Lower lobe of right lung (tissue), 2 donors: ENCODE measurements at places on chromosomes 12 and 14. TPM values are rescaled to one million over a fixed set of nuclear protein-coding genes. Genes with fewer than 3 reads are reported as not detected.

Gene MSI1
- 0.44 TPM for total RNA-seq

GRCh38 chr14:105107781-105108515 is 42.7 kb upstream of the GPR132 start:
- no peaks in the 10 kb centered on the region for H3K36me3 ChIP-seq
- no peaks in the 10 kb centered on the region for H3K4me1 ChIP-seq
- DNase-seq, result no peak
- H3K27me3 ChIP-seq, result peaks cover 6% of the 10 kb centered on the region
- no peak overlapping the region for H3K4me3 ChIP-seq

Gene GPR84
- total RNA-seq, result 0.65 TPM

DNA sequence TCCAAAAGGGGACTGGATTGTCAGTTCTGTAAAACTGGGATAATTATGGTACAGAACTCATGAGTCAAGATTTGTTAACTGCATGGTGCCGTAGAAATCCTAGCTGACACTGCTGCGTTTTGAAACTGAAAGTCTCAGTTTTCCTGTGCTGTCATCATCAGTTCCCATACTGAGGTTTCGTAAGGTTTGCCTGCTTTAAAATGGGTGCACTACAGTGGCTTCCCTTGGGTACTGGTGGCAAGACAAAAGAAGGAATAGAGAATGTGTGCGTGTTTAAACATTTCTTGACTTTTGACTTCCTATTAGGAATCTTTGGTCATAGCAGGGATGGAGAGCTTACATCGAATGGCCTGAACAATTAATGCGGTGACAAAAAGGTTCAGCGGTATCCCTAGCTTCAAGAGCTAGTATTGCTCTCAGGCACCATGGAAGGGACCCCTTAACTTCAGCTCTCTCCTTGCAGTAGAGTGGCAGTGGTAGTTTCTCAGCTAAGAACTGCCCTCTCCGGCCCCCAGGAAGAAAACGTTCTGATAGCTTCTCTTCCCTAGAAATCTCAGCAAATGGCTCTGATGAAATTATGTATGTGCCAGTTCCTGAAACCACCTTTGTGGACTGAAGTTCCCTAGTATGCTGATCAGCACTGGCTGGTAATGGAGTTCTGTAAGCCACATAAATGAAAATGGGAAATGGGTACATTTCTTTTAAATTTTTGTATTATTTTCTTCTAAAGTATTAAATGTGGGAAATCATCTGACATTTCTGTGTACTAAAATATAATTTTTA is 28.9 kb downstream of the ANO6 start:
- H3K4me3 ChIP-seq, result peak overlapping the region; percentile 17
- no peaks in the 10 kb centered on the region for H3K36me3 ChIP-seq
- H3K27me3 ChIP-seq, result no peaks in the 10 kb centered on the region
- H3K27ac ChIP-seq, result peak overlapping the region; percentile 20
- H3K4me1 ChIP-seq, result peaks cover 18% of the 10 kb centered on the region
- no peak for DNase-seq

GRCh38 chr14:102873131-102873530 is 49.3 kb upstream of the AMN start:
- H3K36me3 ChIP-seq, result peaks cover 67% of the 10 kb centered on the region
- peaks cover 9% of the 10 kb centered on the region for H3K4me1 ChIP-seq
- H3K27me3 ChIP-seq, result no peaks in the 10 kb centered on the region
- no peak overlapping the region for H3K4me3 ChIP-seq

Gene PDE3A
- 5.5 TPM for total RNA-seq

DNA sequence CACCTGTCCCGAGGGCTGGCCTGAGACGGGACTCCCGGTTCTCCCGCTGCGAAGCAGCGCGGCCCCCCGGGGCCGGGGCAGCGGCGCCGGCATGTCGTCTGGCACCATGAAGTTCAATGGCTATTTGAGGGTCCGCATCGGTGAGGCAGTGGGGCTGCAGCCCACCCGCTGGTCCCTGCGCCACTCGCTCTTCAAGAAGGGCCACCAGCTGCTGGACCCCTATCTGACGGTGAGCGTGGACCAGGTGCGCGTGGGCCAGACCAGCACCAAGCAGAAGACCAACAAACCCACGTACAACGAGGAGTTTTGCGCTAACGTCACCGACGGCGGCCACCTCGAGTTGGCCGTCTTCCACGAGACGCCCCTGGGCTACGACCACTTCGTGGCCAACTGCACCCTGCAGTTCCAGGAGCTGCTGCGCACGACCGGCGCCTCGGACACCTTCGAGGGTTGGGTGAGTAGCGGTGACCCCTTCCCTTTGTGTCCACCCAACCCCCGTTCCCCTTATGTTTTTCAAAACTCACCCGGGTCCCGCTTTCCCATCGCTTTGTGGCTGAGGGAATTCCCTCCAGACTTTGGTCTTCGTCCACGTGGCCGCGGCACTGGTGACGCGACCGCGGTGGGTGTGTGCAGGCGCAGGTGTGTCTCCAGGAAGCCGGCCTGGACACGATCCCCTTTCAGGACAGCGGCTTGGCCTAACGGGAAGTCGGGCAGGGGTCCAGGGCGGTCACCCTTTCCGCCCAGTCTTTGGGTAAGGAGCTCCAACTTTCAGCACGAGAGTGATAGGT is 826 bp downstream of the PRKCH start:
- H3K4me3 ChIP-seq, result peak overlapping the region; percentile 79
- DNase-seq, result peak; percentile 81
- H3K36me3 ChIP-seq, result no peaks in the 10 kb centered on the region
- H3K4me1 ChIP-seq, result peaks cover 20% of the 10 kb centered on the region
- no peaks in the 10 kb centered on the region for H3K27me3 ChIP-seq

GRCh38 chr12:9721394-9722092 is 11.4 kb downstream of the CLECL1 start:
- no peak overlapping the region for H3K4me3 ChIP-seq
- H3K4me1 ChIP-seq, result no peaks in the 10 kb centered on the region
- no peaks in the 10 kb centered on the region for H3K27me3 ChIP-seq
- no peaks in the 10 kb centered on the region for H3K36me3 ChIP-seq
- H3K27ac ChIP-seq, result no peak overlapping the region

DNA sequence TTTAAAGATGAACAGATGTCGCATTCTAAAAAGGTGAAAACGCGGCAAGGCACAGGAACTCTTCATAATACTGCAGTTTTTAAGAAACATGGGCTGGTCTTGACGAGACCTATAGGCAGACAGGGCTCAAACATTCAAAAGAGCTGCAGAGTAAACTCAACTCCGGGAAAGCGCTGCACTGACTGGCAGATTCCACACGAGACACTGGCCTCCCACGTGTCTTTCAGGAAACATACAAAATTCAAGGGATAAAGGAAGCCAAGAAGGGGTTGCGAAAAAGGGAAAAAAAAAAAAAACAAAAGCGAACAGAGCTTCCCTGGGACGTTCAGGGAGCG is 614 bp upstream of the ARF6 start:
- peaks cover 39% of the 10 kb centered on the region for H3K4me1 ChIP-seq
- DNase-seq, result no peak
- no peaks in the 10 kb centered on the region for H3K27me3 ChIP-seq
- peak overlapping the region; percentile 100 for H3K27ac ChIP-seq

Gene TC2N
- 53.1 TPM for total RNA-seq

DNA sequence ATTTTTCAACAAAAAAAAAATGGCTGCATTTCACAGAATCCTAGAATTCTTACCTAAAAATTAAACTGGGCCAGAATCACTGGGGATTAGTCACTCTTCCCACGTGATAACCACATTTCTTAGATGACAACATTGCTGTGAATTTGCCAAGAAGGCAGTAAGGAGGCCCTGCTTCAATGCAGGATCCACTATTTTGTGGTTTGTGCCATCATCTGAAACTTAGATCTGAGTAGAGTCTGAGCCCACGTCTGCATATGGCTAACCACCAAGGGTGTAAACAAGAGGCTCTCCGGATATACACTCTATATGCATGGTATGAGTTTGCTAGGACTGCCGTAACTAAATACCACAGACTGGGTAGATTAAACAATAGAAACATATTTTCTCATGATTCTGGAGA is 24.4 kb upstream of the TBX5 start:
- no peaks in the 10 kb centered on the region for H3K36me3 ChIP-seq
- no peaks in the 10 kb centered on the region for H3K4me1 ChIP-seq
- no peak overlapping the region for H3K27ac ChIP-seq
- H3K4me3 ChIP-seq, result no peak overlapping the region
- no peak for DNase-seq
- H3K27me3 ChIP-seq, result no peaks in the 10 kb centered on the region

GRCh38 chr14:21528381-21529348 is 2.5 kb upstream of the SALL2 start:
- H3K4me3 ChIP-seq, result no peak overlapping the region
- peaks cover 18% of the 10 kb centered on the region for H3K4me1 ChIP-seq
- H3K27ac ChIP-seq, result no peak overlapping the region
- peaks cover 7% of the 10 kb centered on the region for H3K27me3 ChIP-seq
- no peak for DNase-seq

DNA sequence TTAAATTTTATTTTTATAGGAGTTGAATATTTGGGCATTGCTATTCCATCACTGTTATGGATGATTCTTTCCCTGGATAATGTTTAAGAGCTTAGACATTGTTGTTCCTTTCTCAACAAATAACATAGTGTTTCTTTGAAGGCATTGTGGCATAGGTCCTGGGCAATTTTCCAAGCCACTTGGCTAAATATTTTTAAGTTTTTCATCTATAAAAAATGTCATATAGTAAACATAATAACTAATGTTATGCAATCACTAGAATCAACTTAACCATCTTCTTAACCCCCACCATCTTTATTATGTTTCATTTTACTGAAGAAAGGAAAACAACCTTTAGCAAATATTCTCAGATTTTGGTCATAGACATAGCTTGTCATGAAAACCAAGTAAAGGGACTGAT is 600.6 kb upstream of the LMO3 start:
- H3K36me3 ChIP-seq, result no peaks in the 10 kb centered on the region
- DNase-seq, result no peak
- H3K4me1 ChIP-seq, result no peaks in the 10 kb centered on the region
- H3K27ac ChIP-seq, result no peak overlapping the region
- no peak overlapping the region for H3K4me3 ChIP-seq
- H3K27me3 ChIP-seq, result no peaks in the 10 kb centered on the region

DNA sequence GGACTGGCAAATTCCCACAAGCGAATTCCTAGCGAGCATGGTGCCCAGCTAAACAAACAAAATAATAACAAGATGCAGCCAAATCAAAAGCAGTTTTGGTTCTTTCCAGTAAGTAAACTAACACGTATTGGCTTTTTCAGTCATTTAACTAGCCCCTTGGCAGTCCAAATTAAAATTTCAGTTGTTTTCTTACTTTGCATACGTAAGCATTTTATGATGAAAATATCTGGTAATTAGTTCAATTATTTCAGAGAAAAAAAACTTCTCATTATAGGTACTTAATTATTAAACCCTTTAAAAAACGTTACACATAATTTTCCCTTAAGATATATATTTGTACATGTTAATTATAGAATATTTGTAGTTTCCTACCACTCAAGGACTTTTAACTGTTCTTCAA is 70.1 kb downstream of the ST8SIA1 start:
- H3K27ac ChIP-seq, result no peak overlapping the region
- H3K4me3 ChIP-seq, result no peak overlapping the region
- no peaks in the 10 kb centered on the region for H3K27me3 ChIP-seq
- peaks cover 7% of the 10 kb centered on the region for H3K4me1 ChIP-seq

DNA sequence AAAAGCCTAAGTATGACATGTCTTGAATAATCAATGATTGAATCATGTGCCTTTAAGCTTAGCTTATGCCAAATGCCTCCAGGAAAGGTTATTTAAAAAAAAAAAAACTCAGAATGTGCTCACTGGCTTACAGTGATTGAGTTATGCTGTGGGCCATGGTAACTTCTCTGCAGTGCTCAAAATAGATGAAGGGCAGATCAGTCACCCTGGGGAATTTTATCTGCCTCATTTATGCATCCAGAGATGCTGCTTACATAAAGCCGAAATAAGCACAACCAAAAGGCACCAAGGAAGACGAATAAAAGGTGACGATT is 118.7 kb upstream of the MDM1 start:
- peaks cover 69% of the 10 kb centered on the region for H3K4me1 ChIP-seq
- no peaks in the 10 kb centered on the region for H3K27me3 ChIP-seq
- H3K27ac ChIP-seq, result peak overlapping the region; percentile 44

Gene HAL
- 7.3 TPM for total RNA-seq

- peaks cover 54% of the 10 kb centered on the region for H3K27me3 ChIP-seq
- no peaks in the 10 kb centered on the region for H3K4me1 ChIP-seq
- H3K4me3 ChIP-seq, result no peak overlapping the region
- H3K27ac ChIP-seq, result no peak overlapping the region
- H3K36me3 ChIP-seq, result no peaks in the 10 kb centered on the region
- DNase-seq, result no peak
Measured at GRCh38 chr12:114450515-114451300, 44.8 kb upstream of the TBX5 start.
